Activated naive CD4-positive, alpha-beta T cell treated with Interleukin-2 at 50 U/mL for 16 hours (primary cell): ENCODE measurements at places on chromosomes 6 and 20.

GRCh38 chr6:129749749-129750120 is 39.8 kb upstream of the ARHGAP18 start:
- no peak for DNase-seq

GRCh38 chr6:143394389-143394788 is 56.1 kb downstream of the ADAT2 start:
- no peak for DNase-seq

- no peak for DNase-seq
Observed at GRCh38 chr6:38025451-38025850, 205.9 kb downstream of the ZFAND3 start.

DNA sequence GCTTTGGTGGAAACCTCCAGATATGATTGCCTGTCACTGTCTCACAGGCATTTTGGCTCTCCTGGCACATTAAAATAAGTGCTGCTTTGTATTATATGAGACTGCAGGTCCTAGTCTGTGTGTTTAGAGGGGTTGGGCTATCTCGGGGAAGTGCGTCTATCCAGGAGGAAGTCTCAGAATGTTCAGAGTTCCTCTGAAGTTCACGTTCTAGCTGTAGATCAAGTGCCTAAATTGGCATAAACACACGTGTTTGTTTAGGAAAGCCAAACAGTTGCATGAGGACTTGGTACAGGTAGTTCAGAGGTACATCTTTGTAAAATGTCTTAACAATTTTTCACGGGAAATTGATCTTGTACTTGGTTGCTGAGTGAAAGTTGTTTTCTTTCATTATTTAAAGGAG is 36.4 kb upstream of the SLC22A1 start:
- no peak for DNase-seq

- DNase-seq, result no peak
Observed at GRCh38 chr6:151154418-151154817, 85.3 kb upstream of the AKAP12 start.

DNA sequence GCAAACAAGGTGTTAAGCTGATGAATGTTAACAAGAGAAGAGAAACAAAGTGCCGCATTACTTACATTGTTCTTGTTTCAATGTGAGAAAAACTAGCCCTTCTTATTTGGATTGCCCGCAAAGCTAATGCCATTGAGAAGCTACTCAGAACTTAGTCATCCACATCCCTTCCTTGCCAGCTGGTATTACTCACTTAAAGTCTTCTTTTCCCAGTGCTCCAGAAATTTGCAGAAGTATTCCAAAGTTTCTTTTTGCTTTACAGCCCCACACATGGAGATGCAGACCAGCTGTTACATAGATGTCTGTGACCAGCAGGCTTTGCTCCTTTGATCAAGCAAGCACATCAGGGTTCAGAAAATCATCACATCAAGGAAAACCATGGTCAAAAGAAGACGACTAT is 529.0 kb downstream of the TBC1D32 start:
- DNase-seq, result no peak

GRCh38 chr6:25997921-25998320 is 35.3 kb downstream of the TRIM38 start:
- no peak for DNase-seq

DNA sequence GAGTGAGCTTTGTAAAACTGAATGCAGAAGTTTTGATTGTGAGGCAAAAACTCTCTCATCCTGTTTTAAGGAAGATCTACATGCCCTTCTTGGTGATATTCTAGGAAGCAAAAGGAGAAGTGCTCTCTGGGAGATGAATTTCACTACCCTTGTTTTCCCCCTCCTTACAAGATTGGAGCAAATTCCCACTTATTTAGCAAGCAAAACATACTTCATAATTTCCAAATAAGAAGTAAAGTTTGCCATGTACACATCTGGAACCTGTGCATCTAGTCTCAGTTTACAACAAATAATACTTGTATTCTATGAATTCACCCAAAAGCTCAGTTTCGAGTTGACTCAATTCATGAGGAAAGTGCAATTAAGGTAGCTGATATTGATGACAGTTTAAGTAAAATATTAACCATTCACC is 27.6 kb upstream of the IFNGR1 start:
- no peak for DNase-seq

- DNase-seq, result no peak
Observed at GRCh38 chr6:96468681-96469224, 52.9 kb upstream of the UFL1 start.

- DNase-seq, result no peak
Observed at GRCh38 chr6:145670311-145670710, 65.0 kb downstream of the EPM2A start.

- DNase-seq, result no peak
Observed at GRCh38 chr6:16305788-16306187, 67.4 kb downstream of the GMPR start.

DNA sequence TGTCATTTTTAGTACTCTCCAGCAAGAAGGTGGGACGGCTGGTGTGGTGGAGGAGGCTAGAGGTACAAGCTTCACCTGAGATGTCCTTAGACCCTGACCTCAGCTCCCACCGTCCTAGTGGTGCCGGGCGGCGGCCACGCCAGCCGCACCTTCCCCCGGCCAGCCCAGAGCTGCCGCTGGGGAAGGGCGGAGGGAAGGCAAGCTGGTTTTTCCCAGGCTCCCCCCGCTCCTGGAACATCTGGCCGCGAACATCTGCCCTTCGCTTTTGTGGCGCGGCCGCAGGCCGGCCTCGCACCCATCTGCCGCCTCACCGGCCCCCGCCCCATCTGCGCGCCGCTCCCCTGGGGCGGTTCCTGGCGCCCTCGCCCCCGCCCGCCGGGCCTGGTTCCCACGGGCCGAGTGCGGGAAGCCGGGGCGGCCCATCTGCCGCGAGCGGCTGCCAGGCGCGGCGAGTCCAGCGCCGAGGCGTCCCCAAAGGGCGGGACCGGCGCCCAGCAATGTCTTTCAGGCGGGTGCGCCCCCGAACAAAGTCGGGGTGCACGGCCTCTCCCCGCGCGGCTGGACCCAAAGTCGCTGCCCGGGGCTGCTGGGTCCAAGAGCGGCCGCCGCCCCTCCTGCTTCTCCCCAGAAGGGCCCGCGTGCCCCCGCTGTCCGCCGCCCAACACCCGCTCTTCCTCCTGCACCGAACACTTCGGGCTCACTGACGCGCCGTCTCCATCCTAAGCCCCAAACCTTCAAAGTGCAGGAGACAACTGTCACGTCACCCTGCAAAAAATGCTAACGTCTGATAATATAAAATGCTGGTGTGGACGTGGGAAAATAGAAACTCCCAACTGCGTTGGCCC is 17.3 kb upstream of the ID1 start:
- no peak for DNase-seq

GRCh38 chr6:19210849-19211590 is 626.1 kb upstream of the ID4 start:
- DNase-seq, result no peak

DNA sequence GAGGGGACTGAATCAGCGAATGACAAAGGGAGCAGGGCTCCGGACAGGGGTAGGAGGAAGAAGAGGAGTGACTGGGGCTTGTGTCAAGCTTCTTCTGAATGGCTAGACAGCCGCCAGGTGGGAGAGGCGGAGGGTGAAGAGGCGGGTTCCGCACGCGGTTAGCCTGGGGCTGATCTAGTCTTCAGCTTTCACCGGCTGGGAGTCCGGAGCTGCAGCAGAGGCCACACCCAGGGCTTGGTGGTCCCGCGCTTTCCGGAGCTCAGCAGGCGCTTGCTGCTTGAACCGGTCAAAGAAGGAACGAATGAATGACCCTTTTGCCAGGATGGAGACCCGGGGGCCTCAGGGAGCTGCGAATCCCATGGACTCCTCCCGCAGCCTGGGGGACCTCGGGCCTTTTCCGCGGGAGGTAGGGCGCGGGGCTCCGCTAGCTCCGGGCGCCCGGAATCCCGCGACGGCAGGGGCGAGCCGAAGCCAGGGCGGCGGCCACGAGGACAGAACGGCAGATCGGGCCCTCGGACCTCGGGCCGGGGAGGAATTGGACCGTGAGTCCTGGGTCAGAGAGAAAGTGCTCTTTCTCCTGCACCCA is at the start of gene C6orf141:
C6orf141 (plus strand) TSS at position 177 of the 586 bp plus-strand sequence; CDS start at position 302, 125 bp downstream.
- DNase-seq, result peak; percentile 5

DNA sequence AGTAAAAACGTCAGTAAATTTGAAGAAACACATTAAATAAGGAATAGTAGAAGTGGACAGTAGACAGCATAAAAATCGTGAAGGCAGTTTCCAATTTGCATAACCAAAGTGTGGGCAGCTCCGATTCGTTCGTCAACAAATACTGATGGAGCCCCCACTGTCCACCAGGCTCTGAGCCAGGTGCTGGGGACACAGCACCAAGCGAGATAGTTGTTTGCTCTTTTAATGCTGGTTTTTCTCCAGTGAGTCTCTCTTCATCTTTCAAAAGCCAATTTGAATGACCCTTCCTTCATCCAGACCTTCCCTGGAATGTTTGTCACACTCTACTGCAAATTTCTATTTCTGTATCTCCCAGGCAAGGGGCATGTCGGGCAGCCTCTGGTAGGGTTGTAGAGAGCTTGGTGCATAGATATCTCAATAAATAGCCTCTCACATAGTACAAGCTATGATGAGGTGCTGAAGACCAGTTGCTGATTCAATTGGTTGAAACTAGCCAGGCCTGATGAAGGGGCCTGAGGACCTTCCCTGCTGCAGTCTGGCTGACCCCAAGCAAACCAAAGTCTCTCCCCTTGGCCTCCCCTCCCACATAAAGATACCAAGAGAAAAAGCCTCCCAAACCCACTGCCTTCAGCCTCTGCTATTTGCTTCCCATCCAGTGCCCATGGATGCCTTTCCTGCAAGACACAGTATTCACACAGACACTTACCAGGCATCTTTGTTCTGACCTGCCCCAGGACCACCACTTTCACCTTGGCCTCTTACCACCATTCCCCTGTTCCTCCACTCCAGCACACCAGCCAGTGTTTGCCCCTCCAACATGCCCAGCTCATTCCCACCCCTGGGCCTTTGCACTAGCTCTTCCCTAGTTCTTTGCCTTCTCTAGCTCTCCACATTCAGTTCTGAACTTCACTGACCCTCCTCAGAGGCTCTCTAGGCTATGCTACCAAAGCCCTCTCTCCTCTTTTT is 125.2 kb downstream of the CEBPB start:
- no peak for DNase-seq

DNA sequence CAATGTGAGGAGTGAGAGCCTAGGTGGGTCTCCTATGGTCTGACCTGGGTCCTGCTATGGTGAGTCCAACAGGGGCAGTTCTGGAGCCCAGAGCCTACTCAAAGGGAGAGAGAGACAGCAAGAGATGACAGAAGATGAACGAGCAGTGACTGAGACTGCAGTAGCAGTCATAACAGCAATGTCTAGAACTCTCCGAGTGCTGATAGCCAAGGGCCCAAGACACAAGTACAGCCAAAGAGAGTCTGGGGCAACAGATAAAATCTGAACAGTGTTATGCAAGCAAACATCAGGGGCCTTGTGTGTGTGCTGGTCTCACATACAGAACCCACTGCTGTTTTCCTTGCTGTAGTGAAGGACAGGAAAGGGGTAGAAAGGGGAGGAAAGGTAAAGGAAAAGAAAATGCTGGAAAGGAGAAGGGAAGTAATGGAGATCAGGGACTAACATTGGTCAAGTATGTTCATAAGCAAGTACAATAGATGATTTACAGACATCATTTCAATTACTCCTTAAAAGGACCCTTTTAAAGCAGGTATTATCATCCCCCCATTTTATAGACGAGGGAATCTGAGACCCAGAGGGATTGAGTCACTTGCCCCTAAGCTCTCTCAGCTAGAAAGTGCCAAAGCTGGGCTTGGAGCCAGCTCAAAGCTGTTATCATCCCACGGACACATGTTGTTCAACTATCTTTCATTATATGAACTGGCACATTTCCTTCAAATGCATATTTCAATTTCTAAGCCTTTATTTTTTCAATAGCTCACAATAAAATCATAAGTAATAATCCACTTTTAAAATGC is 182.3 kb upstream of the RAB32 start:
- DNase-seq, result no peak

DNA sequence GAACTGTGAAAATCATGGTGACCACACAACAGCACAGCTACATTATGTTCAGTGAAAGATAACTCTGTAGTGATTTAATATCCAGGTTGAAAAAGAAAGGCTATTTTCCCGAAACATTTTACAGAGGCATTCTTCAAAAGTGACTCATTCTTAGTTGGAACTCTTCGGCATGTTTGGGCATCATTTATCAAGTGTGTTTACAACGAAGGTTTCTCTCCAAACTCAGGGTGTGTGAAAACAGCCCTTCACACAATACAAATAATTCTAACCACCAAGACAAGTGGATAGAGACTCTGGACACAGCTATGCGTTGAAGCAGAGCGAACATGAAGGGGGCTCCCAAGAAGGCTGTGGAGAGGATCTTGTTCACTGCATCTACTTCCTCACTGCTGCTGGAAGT is 57.6 kb downstream of the CBLN4 start:
- no peak for DNase-seq

DNA sequence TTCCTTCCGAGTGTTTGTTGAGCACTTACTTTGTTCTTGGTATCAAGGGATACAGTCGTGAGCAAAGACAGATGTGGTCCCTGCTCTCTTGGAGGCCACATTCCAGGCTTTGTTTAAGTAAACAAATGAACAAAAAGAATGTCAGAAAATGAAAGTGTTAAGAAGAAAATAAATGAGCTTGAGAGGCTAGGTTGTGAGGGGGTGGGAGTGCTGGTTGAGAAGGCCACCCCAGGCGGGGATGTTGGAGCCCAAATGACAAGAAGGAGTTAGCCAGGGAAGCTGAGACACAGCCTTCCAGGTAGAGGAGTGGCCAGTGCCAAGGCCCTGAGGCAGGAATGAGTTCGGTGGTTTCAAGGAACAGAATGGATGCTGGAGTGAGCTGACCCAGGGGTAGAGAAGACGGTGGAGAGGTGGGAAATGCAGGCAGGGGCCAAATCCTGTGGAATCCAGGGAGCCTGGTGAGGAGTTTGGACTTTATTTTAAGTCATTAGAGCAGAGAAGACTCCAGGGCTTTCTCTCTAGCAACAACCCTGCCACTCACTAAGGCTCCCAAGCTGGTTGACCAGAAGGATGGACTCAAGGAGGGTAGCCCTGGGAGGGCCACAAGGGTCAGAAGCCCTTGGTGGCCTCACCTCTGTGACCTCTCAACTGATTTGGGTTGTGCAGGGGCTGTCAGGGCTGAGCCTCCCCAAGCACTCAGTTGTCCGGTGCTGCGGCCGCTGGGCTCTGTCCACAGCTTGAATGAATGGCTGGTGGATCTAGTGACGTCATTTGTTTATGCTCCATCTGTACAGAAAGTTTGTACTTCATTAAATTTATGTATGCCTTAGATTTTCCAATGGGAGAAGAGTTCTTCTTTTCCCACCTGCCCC is 66.0 kb upstream of the STX16 start:
- DNase-seq, result no peak

DNA sequence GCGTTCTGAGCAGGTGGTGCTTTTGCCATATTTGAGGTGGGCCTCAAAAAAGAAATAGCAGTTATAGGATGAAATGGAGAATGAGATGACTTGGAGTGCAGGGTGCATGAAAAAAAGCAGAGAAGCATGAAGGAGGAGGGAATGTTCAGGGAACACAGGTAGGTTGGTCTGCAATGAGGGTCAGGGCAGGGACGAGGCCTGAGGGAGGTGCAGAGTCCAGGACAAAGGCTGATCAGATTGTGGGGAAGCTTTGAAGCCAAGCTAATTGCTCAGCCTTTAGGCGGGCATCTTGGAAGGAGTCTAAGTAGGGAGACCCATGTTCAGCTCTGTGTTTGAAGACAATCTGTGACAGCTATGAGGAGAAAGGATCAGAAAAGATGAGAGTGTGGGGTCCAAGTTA is 12.0 kb downstream of the TRAM2 start:
- no peak for DNase-seq

- no peak for DNase-seq
Observed at GRCh38 chr6:87029711-87030314, 65.1 kb downstream of the CGA start.

- DNase-seq, result no peak
Observed at GRCh38 chr6:78157606-78158005, 504.8 kb downstream of the MEI4 start.

GRCh38 chr6:55040102-55040848 is 134.0 kb upstream of the HCRTR2 start:
- no peak for DNase-seq
